CD4-positive, alpha-beta T cell treated with Interleukin-2 at 100 ng/mL for 4 hours (primary cell): ENCODE measurements at places on chromosomes 11 and 22.

GRCh38 chr22:40265783-40266182, 80.5 kb upstream of the ADSL start:
- no peak for DNase-seq

- DNase-seq = no peak
These were observed 9.1 kb downstream of the PIWIL4 start for GRCh38 chr11:94576306-94576705.

DNA sequence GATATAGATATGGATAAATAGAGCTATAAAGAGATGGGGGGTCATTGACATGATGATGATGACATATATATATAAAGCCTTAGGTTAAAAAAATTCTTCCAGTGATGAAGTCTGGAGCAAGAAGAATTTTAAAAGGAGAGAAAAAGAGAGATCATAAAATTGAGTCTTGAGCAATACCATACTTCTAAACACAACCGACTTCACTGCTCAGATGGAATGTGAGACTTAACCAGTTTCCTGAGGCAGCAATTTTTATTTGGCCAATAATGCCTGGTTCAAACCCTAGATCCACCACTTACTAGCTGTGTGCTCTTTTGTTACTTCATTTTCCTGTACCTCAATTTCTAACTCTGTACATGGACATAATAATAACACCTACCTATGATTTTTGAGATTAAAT, 229.5 kb downstream of the TTC28 start:
- DNase-seq = no peak

- no peak for DNase-seq
These were observed 23.2 kb upstream of the GLYATL1B start for GRCh38 chr11:59062602-59063529.
